ENCODE measurements at places on chromosomes 16 and 17. TPM values are rescaled to one million over a fixed set of nuclear protein-coding genes. Genes with fewer than 3 reads are reported as not detected.

- DNase-seq: no peak
Observed at GRCh38 chr17:9647014-9647413, 1.7 kb downstream of the USP43 start.

GRCh38 chr16:81127051-81127450, 30.9 kb upstream of the GCSH start:
- peak; percentile 67 for DNase-seq

DNA sequence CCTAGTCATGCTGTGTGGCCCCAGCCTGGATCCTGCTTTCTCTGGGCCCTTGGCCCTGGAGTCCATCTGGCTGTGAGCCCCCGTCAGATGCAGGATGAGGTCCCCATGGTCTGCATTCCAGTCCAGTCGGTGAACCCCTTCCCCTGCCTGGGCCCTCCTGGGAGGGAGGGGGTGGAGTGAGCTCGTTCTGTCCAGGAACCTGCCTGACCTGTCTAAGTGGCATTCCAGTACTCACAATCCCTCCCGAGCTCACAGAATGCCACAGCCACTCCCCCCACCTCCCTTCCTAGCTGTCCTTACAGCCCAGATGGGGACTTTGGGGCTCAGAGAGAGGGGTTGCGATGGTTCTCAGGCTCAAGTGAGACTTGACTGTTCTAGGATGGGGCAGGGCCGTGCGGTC, 15.5 kb downstream of the SPNS2 start:
- DNase-seq: no peak

- no peak for DNase-seq
Observed at GRCh38 chr16:84291226-84291625, 3.5 kb upstream of the WFDC1 start.

DNA sequence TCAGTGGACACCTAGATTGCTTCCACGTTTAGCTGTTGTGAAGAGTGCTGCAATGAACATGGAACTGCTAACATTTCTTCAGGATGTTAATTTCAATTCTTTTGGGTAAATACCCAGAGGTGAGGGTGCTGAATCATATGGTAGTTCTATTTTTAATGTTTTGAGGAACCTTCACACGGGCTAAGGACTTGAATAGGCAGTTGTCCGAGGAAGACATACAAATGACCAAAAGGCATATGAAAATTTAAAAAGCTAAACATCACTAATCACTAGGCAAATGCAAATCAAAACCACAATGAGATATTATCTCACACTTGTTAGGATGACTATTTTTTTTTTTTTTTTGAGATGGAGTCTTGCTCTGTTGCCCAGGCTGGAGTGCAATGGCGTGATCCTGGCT, 173.3 kb downstream of the PRKCB start:
- no peak for DNase-seq

- DNase-seq: peak; percentile 68
Observed at GRCh38 chr17:48589831-48590606, at the start of gene HOXB3. TSS of gene HOXB3 (minus strand) at chr17:48590241. CDS start at chr17:48552474, 37,767 bp downstream.

DNA sequence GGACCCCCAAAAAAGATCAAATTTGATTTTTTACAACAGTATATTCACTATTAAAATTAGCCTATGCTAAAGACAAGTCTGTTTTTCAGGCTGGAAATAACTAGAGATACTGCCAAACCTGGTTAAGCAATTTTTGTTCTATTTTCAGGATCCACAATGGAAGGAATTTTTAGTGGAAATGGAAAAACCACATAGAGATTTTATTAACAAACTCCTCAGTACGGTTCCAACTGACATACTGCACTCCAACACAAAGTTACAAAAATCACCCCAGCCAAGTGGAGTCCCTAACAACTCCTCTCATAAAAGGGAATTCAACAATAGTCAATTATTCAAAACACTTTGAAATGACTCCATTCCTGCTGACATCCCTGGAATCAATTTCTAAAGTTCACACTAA, 101.6 kb upstream of the TOB1 start:
- peak; percentile 16 for DNase-seq

GRCh38 chr17:14201988-14202380, 34.7 kb downstream of the CDRT15 start:
- no peak for DNase-seq

GRCh38 chr16:65249768-65250167, 127.9 kb upstream of the CDH11 start:
- DNase-seq: no peak

- no peak for DNase-seq
Observed at GRCh38 chr16:86625029-86625428, 46.7 kb downstream of the FOXL1 start.

GRCh38 chr17:28404812-28405570, 1.0 kb downstream of the SLC46A1 start:
- DNase-seq: no peak

DNA sequence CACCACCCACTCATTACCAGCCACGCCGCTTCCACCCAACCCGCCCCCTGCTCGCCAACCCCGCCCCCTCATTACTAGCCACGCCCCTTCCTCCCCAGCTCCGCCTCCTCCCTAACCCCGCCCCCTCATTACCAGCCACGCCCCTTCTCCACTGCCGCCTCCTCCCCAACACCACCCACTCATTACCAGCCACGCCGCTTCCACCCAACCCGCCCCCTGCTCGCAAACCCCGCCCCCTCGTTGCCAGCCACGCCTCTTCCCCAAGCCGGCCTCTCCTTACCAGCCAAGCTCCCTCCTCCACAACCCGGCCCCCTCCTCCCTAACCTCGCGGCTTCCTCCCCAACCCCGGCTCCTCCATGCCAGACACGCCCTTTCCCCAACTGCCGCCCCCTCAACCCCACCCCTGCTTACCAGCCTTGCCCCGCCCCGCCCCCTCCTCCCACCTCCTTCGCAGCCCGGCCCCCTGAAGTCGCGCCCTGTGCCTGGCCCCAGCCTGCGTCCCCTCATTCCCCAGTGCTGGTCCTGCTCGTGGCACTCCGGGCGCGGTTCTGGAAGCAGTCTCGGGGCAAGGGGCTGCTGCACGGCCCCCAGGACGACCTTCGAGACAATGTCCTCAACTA, 7.3 kb downstream of the SLC22A31 start:
- DNase-seq: peak; percentile 86

GRCh38 chr17:45225051-45225700, 3.5 kb downstream of the FMNL1 start:
- DNase-seq: no peak

- no peak for DNase-seq
Observed at GRCh38 chr17:49647256-49647585, 30.7 kb downstream of the SPOP start.

DNA sequence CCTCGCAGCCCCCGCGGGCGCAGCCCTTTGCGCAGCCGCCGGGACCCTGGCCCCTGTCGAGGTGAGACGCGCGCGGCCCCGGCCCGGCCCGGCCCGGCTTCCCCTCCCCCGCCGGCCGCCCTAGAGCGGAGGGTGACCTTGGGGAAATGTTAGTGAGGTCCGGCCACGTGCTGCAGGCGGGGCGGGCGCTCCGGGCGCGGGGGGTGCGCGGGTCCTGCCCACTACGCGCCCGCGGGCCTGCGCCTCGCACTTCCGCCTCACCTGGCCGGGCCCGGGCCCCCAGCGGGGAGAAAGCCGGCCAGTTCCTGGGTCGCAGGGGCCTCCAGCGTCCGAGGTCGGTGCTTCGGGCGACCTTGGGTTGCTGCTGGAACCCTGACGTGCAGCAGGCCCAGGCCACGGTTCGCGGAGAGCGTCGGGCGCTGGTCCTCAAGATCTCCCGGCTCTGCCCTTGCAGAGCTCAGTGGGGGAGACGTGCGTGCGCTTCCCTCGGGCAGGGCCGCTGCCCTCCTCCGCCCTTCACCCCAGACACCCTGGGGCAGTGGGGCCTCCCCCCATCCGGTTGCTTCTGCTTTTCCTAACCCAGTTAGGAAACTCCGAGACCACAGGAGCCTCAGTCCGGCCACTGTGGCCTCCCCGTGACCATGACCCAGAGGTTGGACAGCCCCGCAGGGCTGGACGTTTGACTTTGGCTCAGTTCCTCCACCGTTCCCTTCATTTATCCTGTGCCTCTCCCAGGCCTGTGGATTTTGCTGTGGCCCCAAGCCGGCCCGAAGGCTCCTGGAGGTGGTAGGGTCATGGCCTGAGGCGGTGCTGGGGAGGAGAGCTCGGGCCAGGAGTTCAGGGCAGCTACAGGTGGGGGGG, 791 bp downstream of the MCRIP2 start:
- no peak for DNase-seq

GRCh38 chr17:65170839-65171238, 33.7 kb downstream of the RGS9 start:
- peak; percentile 55 for DNase-seq

- DNase-seq: no peak
Observed at GRCh38 chr17:32646941-32647340, 160.1 kb downstream of the CDK5R1 start.

CDH15 gene
- total RNA-seq: 0.18 TPM

CCL2 gene
- total RNA-seq: 126 TPM

COL1A1 gene
- total RNA-seq: 2,180 TPM

DOC2A gene
- total RNA-seq: not detected

HBQ1 gene
- not detected for total RNA-seq

CCL5 gene
- total RNA-seq: not detected

FNDC8 gene
- not detected for total RNA-seq

All from IMR-90 (cell line).